ENCODE measurements at places on chromosomes 2 and 18.
A peak's percentile ranks its signal among the peaks of the same experiment; 100 is the strongest.

DNA sequence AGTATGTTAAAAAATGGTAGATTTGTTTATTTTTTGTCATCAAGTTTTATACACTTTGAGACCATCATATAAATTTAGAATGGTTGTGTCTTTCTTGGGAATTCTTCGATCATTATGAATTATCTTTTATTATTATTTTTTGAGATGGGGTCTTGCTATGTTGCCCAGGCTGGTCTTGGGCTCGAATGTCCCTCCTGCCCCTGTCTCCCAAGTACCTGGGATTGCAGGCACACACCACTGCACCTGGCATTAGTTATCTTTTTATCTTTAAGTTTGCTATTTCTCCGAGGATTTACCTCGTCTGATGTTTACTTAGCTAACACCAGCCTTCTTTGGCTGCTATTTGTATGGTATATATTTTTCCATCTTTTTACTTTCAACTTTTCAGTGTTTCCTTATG is 100.0 kb downstream of the BIRC6 start:
- DNase-seq: no peak

- peak; percentile 52 for DNase-seq
Observed at GRCh38 chr2:20365249-20365817, 14.7 kb upstream of the PUM2 start.

DNA sequence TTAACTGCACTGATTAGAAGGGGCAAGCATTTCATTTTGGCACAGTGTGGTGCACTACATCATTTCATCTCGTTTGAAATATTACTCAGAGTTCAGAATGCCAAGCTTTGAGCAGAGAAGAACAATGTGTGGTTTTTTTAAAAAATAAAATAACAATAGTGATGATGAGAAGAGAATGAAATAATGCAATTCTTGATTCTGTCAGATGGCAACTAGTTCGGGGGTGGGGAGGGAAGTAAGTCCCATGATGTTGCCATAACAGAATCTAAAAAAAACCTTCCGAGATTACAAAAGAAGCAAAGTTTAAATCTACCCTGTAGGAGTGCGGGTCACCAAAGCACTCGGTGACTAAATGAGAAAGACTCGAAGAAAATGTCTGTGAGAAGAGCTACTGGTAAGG is 490.4 kb downstream of the NR4A2 start:
- DNase-seq: peak; percentile 29

GRCh38 chr2:232761301-232761907 is 15.0 kb downstream of the KCNJ13 start:
- peak; percentile 54 for DNase-seq

DNA sequence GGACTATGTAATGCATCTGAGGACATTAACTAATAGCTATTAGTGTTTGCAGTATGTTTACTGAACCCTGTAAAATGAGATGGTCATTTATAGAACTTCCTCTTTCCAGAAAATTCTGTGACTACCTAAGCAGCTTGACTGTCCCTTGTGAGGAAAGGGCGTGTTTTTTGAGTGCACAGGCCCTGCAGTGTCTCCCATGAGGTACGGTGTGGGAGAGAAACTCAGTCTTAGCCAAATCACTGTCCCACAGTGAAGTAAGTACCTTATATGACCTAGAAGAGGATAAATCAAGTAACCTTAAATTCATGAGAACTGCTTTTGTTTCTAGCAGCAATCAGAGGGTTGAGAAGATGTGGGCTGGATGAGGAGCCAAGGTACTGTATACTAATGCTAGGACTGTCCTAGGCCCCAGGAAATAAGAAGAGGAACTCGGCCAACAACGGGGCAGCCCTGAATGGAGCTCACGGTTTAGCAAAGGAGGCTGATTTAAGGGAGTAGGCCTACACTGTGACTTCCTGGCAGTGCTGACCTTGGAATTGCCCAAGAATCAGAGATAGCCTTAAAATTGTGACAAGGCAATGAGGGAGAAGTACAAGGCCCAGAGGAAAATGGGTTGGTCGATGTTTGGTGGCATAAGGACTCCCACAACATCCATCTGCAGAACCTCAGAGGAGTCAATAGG is 103.5 kb upstream of the CTAGE1 start:
- DNase-seq: no peak

DNA sequence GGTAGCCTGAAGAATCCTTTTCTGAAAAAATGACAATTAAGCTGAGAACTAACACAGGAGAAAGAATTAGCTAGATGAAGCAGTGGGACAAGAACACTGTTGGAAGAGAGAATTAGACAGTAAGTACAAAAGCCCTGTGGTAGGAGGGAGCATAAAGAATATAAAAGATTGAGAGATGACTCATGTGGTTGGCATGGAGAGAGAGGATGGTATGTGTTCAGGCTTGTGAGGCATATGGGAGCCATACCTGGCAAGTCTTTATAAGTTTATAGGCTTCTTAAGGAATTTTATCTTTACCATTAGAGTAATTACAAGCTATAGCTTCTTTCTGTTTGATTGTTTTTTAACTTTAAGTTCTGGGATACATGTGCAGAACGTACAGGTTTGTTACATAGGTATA is 325.0 kb downstream of the ARL6IP6 start:
- no peak for DNase-seq

GRCh38 chr2:453132-453531 is 165.2 kb upstream of the ALKAL2 start:
- no peak for DNase-seq

DNA sequence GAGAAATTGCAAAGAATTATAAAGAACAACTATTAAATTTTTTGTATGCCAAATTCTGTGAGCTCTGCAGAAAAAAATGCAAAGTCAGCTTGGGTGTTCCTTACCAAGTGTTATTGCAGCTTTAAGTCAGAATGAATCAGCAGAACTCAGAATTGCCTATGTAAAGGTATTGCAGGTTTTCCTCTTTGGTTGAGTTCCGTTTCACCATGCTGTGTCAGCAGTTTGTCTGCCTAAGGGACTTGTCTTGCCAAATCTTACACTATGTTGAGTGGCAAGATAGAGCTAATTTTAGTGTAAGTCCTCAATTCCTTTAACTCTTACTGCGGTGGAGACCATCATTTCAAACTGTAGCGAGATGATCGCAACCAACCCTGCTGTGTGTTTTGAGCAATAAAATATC is 38.8 kb downstream of the ADAM23 start:
- no peak for DNase-seq

- no peak for DNase-seq
Observed at GRCh38 chr2:205911306-205911705, 174.7 kb downstream of the INO80D start.

DNA sequence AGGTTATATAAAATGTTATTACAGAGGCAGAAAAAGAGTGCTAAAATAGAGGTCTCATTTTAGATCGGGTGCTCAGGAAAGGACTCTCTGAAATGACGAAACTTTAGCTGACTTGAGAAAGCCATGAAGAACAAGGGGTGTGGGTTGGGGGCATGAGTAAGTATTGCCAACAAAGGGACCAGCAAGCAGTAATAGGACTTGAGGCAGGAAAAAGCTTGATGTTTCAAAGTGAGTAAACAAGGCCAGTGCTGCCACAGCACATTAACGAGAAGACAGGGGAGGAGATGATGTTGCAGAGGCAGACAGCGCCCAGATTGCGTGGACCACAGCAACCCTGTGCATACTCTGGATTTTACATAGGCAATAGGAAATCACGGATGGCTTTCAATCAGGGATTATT is 318.8 kb downstream of the ZEB2 start:
- DNase-seq: no peak
